ENCODE measurements at places on chromosomes 4 and X.

DNA sequence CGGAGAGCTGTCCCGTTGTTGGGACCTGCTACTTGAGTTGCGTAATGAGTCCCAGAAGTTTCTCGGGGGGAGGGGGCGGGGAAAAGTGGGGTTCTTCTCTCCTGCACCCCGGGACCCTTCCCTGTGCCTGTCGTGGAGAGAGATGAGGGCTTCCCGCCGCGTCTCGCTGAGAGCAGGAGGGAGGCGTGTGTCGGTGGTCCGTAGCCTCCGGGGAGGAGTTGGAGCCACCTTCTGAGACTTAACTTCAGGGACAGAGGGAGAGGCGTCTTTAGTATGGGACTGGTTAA, 698 bp downstream of the AFF1 start:
- peak; percentile 64 for DNase-seq

GRCh38 chrX:7119950-7120877, 27.3 kb upstream of the STS start:
- DNase-seq = no peak

- DNase-seq = no peak
These were observed 20.2 kb upstream of the RASGEF1B start for GRCh38 chr4:81491943-81492342.

DNA sequence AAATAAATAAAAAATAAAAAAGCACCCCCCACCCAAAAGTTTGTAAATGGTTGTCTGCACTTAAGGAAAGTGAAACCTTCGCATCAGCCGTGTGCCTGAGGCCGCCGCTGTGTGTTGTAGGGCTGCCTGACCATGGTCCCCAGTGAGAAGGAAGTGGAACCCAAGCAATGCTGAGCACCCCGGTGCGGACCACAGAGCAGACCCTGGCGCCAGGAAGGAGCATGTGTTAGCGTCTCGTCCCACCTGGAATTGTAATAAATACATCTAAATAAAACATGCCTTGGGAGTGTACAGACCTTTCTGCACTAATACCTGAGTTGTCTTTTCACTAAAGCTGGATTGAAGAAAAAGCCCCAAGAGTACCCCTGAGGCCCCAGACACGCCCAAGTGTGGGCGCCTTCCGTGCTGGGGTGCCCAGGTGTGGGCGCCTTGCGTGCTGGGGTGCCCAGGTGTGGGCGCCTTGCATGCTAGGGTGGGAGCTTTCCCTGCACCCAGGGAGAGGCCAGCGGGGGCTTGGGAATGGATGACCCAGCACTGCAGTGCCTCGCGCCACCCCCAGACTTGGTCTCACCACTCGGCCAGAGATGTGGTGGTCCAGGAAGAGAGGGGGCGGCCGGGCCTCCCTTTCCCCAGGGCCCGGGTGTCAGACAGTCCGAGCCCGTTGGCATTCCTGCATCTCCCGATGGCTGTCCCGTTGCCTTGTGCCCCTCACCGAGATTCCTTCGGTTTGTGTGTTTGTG, 33.7 kb downstream of the HTT-AS start:
- no peak for DNase-seq

DNA sequence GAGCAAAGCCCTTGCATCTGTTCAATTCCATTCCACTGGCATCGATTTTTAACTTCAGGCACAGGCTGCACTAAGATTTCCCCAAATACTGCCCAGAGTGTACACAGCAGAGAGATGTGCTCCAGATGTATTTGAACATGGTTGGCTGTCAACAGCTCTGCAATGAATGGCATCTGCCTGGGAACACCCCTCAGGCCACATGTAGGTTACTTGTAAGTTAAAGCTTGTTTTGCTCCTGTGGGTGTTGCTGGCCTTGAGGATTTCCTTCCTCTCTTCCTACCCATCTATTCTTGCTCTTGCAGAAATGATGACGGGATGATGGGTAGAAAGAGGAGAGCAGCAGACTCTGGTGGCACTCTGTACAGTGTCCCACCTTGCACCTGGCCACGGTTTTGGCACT, 69.3 kb upstream of the HELT start:
- no peak for DNase-seq

DNA sequence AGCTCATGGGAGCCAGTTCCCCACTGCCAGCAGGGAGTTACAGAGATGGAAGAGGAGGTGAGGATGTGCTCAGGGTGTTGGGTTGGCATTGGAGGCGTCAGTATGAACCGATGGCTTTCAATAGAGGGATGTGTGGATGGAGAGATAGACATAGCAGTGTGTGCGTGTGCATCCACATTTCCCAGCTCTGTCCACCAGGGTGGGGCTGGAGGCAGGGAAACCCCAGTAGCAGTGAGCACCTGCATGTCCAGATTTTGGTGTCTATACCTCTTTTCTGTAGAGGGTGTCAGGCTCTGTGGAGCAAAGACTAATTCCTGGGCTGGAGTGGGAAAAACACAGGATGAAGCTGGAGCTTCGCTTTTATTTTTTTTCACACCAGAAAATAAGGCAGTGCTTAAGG, 37.2 kb upstream of the HGFAC start:
- peak; percentile 39 for DNase-seq

DNA sequence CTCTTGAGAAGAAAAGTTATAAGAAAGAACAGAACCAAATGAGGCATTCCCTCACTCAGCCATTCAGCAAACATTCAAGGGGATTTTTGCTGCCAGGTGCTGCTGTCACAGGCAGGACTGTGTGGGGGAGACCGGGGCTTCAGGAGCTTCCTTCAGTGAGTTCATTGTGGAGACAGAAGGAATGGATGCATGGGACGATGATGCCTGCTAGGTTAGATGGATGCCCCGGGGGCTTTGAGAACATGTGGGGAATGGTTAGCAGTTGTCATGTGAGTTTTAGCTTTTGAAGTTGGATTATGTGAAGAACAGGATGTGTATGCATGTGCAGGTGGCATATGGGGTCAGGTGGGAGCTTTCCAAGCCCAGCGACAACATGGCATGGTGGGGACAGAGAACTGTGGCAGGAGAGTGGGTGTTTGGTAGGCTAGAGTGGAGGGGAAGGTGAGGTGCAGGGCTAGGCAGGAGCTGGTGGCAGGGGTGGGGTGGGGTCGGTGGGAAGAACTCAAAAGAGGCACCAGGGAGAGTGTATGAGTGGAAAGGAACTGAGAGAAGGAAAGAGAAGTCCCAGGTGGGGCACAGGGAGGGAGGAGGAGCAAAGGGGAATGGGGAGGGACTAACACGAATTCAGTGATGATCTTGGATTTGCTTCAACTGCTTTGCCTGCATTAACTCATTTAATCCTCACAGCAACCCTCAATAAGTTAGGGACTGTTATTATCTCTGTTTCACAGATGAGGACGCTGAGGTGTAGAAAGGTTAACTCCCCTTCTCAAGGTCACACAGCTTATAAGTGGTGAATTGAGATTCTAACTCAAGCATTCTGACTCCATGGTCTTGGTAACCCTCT, 8.4 kb downstream of the DCUN1D4 start:
- DNase-seq = no peak

DNA sequence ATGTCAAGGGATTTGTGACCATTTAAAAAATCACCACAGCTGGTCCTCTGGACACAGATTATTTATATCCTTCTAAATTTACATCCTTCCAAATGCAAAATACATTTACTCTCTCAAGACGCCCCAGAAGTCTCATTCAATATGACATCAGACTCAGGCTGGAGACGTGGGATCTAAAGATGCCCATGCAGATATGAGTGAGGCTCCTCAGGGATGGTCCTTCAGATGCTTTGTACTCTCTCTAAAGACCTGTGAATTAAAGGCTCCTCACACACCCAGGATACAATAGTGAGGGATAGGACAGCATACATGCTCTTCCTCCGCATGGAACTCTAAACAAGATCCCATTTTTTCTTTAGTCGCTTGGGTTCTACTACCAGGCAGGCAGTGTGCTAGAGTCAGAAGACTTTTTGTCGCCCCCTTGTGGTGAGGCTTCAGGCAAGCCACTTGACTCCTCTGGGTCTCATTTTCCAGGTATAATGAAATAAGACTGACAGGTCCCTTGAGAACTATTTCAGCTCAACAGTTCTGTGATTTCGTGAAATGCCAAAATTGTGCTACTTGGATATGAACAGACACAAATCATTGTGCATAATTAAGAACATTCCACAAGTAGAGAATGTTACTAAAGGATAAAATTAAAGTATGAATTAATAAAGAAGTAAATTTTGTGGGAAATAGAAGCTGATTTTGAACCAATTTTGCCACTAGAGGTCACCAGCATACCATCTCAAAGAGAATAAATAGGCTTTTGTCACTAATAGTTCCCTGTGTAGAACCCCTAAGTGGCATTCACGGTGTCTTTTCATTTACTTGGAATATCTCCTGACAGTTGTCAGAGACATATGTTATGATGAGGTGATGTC, 13.7 kb upstream of the SCOC start:
- DNase-seq = peak; percentile 38

GRCh38 chrX:34734383-34734782, 77.3 kb upstream of the TMEM47 start:
- DNase-seq = no peak

DNA sequence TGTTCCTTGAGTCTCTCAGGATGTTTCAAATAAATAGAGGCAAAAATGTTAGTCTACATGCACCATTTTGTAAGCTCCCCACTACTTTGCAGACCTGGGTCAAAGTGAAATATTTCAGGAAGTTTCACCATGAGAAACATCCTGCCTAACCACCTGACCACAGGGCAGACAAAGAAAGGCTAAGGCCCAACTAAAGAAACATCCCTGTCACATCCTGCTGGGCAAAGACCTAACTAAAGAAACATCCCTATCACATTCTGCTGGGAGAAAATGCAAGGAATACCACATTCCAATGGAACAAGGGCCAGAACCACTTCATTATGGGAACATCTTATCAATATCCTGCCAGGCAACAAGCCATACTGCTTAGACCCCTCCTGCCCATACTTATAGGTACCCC, 1303.4 kb downstream of the TECRL start:
- DNase-seq = no peak

DNA sequence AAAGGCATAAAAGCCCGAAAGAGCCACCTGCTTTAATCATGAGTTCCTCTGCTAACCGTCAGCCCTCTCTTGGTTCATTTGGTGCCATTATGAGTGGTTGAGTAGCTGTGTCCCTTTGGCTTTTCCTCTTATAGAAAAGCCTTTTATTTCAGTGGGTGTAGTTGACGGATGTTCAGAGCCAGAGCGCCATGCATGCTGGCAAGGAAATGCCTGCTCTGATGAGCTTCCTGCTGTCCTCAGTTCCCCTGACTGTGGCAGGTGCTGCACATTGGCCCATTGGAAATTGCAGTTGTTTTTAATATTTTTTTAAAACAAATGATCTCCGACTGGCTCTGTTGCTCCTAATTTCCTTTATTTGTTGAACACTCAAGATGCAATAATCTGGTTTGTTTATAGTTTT, 77.3 kb upstream of the LIMCH1 start:
- no peak for DNase-seq

GRCh38 chr4:3037957-3038461, 36.3 kb downstream of the HTT-AS start:
- DNase-seq = no peak

- no peak for DNase-seq
These were observed 9.1 kb upstream of the VCX3B start for GRCh38 chrX:8455557-8455956.

DNA sequence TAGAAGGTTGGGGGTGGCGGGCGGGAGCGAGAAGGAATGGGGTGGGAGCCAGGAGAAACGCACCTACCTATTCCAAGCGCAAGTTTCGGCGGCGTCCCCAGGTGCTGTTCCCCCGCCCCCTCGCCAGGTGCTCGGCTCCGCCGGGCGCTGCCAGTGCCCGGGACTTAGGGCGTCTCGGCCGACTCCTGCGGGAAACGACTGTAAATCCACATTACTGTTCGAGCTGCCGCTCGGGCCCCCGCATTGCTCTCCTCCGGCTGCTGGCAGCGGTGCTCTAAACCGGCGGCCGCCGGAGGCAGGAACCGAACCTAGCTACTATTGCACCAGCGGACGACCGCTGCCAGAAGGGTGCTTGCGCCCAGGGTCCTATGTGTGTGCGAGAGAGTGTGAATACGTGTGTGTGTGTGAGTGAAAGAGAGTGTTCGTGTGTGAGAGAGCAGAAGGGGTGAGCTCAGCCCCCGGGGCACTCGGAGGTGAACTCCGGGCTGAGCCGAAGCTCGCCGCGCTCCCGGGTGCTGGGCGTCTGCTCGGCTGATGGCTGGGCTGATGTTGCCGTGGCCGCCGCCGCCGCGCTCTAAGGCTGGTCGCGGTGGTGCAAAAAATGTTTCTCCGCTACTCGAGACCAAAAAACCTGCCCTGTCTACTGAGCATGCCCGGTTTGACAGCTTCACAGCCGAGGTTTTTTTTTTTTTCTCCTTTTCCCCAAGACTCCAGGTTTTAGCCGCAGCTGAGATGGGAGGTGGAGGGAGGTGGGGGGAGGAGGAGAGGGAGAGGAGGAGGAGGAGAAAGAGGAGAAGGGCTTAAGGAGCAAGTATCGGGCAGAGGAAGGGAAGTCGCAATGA, 115.7 kb upstream of the TEX13C start:
- DNase-seq = peak; percentile 68

DNA sequence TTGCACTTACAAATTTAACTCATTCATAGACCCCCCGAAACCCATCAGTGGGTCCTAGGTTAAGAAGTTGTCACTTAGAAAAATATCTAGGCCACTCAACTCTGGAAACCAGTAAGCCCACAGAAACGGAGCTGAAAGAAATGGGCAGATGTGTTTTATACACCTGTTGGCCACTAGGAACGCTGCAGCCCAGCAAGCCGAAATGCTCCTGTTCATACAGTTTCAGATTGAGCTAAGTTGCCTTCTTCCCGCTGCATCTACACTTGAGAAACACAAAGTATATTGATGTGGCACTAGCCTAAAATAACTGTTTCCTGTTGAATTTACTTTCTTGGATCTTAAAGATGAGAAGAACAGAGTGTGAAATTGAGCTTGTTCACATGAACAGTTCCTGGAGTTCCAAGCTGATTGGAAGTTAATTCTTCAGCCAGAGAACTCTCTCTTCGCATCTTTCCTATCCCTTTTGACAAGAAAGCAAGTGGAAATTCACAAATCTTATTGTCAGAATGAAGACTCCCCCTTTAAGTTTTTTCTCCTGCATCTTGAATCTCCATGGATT, 174.1 kb downstream of the RBMX2 start:
- peak; percentile 56 for DNase-seq

DNA sequence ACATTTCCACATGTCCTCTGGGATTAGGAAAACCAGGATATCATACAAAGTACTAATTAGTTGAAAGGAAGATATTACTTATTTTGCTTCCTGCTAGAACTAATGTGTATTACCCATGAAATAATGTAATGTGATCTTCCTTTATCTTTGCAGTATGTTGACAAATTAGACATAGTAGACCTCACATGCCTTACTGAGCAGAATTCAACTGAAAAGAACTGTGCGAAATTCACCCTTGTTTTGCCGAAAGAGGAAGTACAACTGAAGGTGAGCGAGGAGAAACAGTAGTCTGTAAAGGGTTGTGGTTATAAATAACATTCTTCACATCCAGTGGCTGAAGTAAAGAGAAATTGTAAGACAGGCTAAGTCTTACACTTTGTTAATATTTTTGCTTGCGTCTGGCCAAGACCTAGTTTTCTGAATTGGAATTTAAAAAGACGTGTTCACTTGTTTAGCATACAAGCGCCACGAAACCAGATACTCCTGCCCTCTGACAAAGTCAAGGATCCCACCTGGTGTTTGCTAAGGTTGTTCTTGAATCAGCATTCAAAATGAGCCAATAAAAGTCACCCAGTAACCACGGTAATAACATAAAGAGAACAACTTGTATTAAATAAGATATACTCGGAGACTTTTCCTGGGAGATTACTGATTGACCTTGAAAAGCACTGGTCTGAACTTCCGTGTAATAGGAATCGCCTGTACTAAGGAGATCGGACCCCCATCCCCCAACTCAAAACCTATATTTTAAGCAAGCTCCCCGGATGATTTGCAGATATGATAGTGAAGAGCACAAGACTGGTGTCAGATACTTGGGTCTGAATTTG, 16.9 kb downstream of the STAP1 start:
- DNase-seq = peak; percentile 6

GRCh38 chrX:108735679-108736508, 469 bp downstream of the IRS4 start:
- peak; percentile 59 for DNase-seq
